Esophagus squamous epithelium (tissue), 5 donors: ENCODE measurements at places on chromosomes 4 and X.

GRCh38 chr4:179097741-179098140 is 1655.5 kb upstream of the AGA start:
- DNase-seq: no peak

- no peak for DNase-seq
Observed at GRCh38 chr4:93384887-93385286, 443.7 kb upstream of the ATOH1 start.

GRCh38 chrX:102697494-102697893 is 14.8 kb upstream of the GPRASP2 start:
- no peak for DNase-seq

DNA sequence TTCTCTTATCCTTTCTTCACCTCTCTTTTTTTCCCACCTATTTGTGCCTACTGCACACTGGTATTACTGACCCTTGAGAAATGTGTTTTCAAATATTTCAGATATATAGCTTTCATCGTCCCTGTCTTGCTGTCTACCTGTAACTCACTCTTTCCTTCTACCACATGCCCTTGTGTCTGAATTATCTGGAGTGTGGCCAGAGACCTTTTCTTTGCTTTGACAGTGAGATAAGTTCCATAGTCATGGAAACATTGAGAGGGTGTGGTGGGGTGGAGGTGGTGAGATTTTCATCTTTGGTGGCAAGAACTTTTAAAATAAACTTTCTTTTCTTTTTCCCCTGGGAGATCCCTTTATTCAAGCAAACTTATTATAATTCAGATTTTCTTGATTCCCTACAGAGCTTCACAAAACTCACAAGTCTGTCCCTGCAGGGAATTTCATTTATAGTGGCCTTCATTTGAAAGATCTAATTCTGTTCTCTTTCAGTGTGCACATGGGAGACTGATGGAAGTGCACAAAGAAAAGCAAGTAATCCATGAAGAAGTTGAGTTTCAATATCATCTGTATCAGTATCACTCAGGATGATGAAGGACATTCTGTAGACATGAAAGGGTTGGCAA is 95.7 kb downstream of the SH2D1A start:
- no peak for DNase-seq

- DNase-seq: no peak
Observed at GRCh38 chr4:114595207-114595606, 3.4 kb upstream of the UGT8 start.

DNA sequence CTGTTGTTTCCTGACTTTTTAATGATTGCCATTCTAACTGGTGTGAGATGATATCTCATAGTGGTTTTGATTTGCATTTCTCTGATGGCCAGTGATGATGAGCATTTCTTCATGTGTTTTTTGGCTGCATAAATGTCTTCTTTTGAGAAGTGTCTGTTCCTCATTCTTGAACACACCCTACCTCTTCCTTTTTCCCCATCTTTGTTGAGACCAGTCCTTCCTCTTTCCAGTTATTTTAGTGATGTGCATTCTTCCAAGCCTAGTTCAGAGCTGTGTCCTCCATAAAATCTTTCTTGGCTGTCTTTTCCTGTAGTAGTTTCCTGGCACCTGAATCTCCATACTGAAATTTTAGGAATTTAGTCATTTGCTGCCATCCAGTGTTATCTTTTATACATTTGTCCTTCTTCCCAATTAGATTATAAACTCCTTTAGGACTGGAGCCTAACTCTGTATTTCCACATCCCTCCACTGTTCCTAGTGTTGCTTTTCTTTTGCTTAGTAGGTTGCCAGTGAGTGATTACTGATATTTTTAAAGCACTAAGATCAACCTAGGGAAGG is 11.4 kb downstream of the FHIP1A start:
- DNase-seq: no peak

- no peak for DNase-seq
Observed at GRCh38 chr4:150325872-150326271, 247.6 kb downstream of the DCLK2 start.

GRCh38 chr4:165393704-165394103 is 14.9 kb downstream of the CPE start:
- no peak for DNase-seq

DNA sequence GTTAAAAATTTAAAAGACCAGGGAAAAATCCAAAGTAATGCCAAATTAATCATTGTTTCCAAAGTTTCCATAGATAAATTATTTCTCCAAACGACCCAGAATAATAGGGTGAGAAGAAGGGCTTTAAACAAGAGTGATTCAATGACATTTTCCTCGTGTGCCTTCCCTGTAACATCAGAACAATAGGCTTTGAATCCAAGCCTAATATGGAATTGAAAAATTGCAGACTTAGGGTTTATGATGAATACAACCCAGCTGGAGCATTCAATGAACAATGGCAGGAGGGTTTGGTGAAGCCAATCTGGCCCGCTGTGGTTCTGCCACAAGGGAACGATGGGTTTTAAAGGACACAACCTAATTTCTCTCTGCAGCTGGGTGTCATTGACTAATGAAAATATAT is 94.2 kb downstream of the CBLL2 start:
- no peak for DNase-seq
